Thyroid gland (tissue), 4 donors: ENCODE measurements at places on chromosomes 16 and 17. TPM values are rescaled to one million over a fixed set of nuclear protein-coding genes. Genes with fewer than 3 reads are reported as not detected.

GUCY2D gene
- total RNA-seq = not detected

IRF8 gene
- 2.4 TPM for total RNA-seq

ACBD4 gene
- total RNA-seq = 17.8 TPM

NOXO1 gene
- total RNA-seq = not detected

SULT1A2 gene
- 24.2 TPM for total RNA-seq

DNA sequence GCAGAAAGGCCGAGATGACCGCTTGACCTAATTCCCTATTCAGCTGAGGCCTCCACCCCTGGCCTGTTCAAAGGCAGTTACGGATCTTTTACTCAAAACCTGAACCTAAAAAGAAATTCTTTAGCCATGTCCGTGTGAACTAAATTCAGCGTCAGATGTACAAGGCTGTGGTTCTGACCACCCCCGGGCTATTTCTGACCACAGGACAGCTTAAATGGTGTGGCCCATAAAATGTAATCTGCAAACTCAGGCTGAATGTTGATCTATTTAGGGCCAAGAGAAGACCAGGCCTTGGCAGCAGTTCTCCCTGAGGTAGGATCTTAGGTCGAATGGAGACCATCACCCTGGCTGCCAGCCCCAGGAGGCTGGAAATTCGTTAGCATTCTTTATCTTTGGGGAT, 485.5 kb downstream of the WWOX start:
- no peak overlapping the region for H3K27ac ChIP-seq
- DNase-seq = no peak
- no peaks in the 10 kb centered on the region for H3K27me3 ChIP-seq
- no peak overlapping the region for H3K4me3 ChIP-seq
- no peaks in the 10 kb centered on the region for H3K4me1 ChIP-seq
